ENCODE measurements at places on chromosomes 3 and 15.

DNA sequence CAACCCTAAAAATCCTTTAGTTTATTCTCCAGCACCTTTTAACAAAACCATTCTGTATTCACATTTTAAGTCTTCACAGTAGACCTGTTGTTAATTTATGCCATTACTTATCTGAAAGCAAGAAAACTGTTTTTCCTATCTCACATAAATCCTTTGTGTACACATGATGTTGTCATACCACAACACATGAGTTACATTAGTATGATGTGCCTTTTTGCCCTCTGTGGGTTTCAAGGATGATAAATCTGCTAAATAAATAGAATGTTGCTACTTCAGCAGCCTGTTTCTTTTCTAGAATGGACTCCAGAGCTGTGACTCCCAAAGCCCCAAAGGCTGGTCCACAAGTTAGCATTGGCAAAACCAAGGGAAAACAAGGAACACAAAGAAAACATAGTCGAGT lies 151.6 kb downstream of the SERPINI1 start:
- no peak for DNase-seq

DNA sequence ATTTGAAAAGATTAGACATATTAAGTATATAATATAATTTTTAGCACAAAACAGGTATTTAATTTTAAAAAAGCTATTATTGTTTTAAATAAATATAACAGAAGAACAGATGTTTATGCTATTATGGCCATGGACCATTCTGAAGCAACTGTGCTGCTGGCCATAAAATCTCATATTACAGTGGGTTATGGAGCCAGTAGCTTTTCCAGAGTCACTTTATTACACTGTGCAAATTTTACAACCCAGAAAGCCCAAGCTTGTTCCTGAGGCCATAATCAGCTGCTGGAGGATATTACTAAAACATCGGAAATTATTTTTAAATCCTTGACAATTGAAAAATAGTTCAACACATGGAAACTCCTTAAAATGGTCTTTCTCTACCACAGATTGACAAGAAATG lies 557.3 kb upstream of the KCNMB2 start:
- no peak for DNase-seq

GRCh38 chr3:71490692-71491091 lies 92.8 kb downstream of the FOXP1 start:
- no peak for DNase-seq

DNA sequence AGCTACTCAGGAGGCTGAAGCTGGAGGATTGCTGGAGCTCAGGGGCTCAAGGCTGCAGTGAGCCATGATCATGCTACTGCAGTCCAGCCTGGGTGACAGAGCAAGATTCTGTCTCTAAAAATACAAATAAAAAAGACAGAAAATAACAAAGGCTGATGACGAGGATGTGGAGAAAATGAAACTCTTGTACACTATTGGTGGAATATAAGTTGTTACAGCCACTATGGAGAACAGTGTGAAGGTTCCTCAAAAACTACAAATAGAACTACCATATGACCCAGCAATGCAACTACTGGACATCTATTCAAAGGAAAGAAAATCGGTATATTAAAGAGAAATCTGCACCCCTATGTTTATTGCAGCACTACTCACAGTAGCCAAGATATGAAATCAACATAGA lies 526.7 kb upstream of the NAALADL2 start:
- no peak for DNase-seq

- DNase-seq: no peak
Measured at GRCh38 chr3:8854656-8855055, 85.2 kb upstream of the OXTR start.

DNA sequence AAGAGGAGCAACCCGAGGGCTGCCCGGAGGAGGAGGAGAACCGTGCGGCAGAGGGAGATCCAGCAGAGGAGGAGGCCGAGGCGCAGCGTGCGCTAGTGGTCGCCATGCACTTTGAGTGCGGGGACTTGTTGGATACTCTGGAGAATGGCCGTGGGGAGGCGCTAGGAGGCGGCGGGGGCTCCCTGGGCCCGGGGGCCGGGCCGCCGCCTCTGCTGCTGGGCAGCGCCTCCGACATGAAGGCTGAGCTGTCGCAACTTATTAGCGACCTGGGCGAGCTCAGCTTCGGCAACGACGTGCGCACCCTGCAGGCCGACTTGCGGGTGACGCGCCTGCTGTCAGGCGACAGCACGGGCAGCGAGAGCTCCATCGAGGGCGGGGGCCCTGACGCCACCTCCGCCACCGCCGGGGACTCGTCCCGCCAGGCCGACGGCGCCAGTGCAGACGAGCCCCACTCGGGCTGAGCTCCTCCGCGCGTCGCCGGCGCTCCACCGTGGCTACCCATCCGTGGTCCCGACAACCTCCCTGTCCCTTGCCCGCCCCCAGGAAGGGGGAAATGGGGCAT lies 2.0 kb downstream of the FAM43A start:
- DNase-seq: no peak

- no peak for DNase-seq
Measured at GRCh38 chr3:16307832-16308531, 43.0 kb downstream of the OXNAD1 start.

DNA sequence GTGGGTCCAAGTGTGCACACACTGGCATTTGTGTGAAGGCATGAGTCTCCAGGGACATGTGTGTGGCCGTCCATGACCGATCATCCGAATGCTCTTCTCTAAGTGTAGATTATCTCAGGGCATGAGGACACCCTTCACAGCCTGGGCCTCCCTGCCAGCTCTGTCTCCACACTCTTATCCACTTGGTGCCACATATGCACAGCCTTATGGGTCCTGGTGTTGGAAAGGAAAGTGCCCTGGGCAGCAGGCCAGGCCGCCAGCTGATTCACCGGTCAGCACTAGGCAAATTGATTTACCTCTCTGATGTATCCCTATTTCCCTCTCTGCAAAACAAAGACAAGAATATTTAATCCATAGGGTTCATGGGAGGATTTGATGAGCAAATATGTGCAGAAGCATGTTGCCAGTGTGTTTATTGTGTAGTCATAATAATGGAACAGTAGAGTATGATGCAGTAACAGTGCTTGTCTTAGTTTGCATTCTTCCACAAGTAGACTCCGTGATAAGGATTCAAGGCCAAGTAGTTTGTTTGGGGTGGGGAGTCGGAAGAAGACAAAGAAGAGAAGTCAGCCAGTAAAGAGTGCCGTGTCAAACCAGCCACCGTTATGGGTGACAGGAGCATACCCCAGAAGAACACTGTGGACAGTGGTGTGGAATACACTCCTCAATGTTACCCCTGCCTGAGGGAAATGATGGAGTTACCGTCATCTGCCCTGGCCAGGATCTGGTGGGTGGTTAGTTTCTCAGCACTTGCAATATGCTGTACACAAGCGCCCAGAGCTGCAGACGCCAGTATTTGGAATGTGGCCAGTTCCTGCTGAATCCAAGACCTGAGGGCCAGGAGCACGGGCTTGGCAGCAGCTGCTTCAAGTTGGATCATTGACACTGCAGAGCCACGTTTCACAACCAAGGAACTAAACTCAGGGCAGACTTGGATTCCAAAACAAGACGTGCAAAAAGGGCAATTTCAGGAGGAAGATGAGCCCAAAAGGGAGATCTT lies 85.1 kb downstream of the MTHFS start:
- DNase-seq: no peak

DNA sequence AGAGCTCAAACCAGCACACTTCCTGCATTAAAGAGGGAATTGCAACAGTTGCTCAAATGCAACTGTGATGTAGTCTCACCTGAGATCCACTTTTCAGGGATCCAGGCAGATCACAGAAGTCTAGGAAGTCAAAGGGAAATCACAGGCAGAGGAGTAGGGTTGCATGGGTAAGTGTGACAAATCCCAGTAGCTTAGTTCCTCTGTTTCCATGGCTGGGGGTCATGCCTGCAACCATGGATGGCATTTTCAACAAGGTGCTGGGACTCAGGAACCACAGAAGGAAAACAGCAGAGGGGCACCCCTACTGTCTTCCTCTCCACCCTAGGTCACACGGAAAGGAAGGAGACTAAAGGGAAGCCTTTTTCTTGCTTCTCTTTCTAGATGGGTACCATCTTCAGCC lies 36.5 kb upstream of the ARNT2 start:
- DNase-seq: no peak

- no peak for DNase-seq
Measured at GRCh38 chr15:74783072-74783807, 1.4 kb downstream of the CSK start.
